ENCODE measurements at places on chromosomes 1 and 21. TPM values are rescaled to one million over a fixed set of nuclear protein-coding genes. Genes with fewer than 3 reads are reported as not detected.

KCNJ6 gene
- not detected for total RNA-seq

TSNAX gene
- total RNA-seq = 78.1 TPM

CLDN19 gene
- total RNA-seq = not detected

GRCh38 chr21:36727866-36728265, 29.0 kb downstream of the SIM2 start:
- H3K27ac ChIP-seq = no peak overlapping the region
- DNase-seq = no peak
- H3K4me1 ChIP-seq = no peaks in the 10 kb centered on the region
- H3K27me3 ChIP-seq = peaks cover 4% of the 10 kb centered on the region
- H3K4me3 ChIP-seq = no peak overlapping the region

DNA sequence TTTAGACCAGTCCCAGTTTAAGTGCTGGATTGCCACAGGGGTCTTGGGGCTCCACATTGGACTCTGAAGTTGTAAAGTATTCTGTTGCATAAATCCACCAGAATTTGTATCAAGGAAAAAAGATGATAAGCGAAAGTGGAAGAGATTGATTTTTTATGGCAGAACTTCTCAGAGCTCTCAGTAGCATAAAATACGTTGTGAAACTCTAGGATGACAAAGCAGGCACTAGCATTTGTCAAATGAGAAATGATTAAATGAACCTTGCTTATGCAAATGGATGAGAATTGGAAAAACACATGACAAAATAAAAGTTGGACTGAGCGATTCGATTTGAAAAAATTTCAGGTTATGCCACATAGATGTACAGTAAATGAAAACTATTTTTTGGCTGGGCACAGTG, 253.8 kb upstream of the RAB4A start:
- no peak overlapping the region for H3K4me3 ChIP-seq
- H3K4me1 ChIP-seq = peaks cover 13% of the 10 kb centered on the region
- DNase-seq = no peak
- H3K27me3 ChIP-seq = no peaks in the 10 kb centered on the region
- H3K36me3 ChIP-seq = no peaks in the 10 kb centered on the region

DNA sequence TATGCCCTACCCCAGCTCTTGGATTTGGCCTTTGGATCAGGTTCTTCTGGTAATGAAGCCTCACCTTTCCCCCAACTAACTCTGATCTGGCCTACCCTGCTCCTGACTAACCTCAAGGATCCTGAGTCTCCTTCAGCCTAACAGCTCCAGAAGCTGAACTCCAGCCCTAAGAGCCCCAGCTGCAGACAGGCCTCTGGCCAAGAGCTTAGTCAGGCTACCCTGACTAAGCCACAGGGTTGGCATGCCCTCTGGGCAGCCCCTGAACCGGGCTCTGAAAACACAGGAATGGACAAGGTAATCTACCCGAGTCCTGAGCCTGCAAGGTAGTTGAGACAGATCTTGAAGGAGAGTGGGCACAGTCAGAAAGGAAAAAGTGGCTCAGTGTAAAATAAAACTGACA, 29.4 kb downstream of the COA7 start:
- H3K4me1 ChIP-seq = peaks cover 61% of the 10 kb centered on the region
- no peaks in the 10 kb centered on the region for H3K27me3 ChIP-seq
- no peaks in the 10 kb centered on the region for H3K36me3 ChIP-seq
- H3K27ac ChIP-seq = peak overlapping the region; percentile 54

DNA sequence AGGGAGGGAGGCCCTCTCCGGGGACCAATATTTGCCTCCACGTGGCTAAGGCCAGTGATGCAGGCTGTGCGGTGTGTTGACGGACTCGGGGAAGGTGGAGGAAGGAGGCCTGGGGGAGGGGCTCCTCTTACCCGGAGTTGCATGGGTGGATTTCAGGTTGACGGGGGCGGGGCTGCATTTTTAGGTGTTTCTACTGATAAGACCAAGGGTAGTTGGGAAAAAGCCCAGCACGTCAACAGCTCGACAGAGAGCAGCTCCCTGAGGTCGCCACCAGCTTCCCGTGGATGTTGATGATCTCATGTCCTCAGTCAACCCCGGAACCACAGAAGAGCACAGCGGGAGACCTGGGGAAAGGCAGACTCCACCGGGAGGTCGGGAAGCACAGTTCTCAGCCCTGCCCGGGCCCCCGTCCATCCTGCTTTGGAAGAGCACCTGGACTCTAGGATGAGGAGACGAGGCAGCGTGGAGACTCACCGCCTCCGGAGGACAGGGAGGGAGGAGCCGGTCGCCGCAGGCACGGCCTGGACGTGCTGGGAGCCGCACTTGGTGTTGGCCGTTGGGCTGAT, 32.9 kb upstream of the COL6A1 start:
- no peaks in the 10 kb centered on the region for H3K4me1 ChIP-seq
- H3K27ac ChIP-seq = no peak overlapping the region
- H3K4me3 ChIP-seq = no peak overlapping the region
- H3K27me3 ChIP-seq = peaks cover 28% of the 10 kb centered on the region
- no peaks in the 10 kb centered on the region for H3K36me3 ChIP-seq

GNL2 gene
- total RNA-seq = 46.1 TPM

- H3K4me1 ChIP-seq = no peaks in the 10 kb centered on the region
- DNase-seq = no peak
- no peak overlapping the region for H3K27ac ChIP-seq
Observed at GRCh38 chr1:210685295-210685650, 356.6 kb downstream of the HHAT start.

EDN2 gene
- total RNA-seq = not detected

DNA sequence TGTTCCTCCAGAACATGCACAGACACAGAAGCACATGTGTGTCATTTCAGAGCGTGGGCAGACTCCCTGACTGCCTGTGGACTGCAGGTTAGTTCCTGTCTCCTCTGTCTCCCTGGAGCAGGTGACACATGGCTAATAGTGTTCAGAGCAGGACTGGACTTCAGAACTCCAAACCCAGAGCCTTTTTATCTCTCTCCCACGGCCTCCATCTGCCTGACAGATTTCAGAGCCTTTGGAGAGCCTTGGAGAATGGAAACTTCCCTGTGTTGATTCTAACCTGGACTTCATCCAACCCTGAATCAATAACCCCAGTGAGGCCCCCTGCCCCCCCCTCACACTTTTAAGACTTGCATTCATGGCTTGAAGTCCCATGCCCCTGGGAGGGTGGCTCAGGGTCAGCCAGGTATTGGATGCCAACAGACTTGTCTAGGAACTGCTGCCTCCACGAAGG, 44.4 kb downstream of the C1orf198 start:
- no peaks in the 10 kb centered on the region for H3K27me3 ChIP-seq
- no peak for DNase-seq
- H3K27ac ChIP-seq = peak overlapping the region; percentile 93
- H3K4me3 ChIP-seq = no peak overlapping the region
- H3K4me1 ChIP-seq = peaks cover 60% of the 10 kb centered on the region
- no peaks in the 10 kb centered on the region for H3K36me3 ChIP-seq

LCE3D gene
- not detected for total RNA-seq

DNA sequence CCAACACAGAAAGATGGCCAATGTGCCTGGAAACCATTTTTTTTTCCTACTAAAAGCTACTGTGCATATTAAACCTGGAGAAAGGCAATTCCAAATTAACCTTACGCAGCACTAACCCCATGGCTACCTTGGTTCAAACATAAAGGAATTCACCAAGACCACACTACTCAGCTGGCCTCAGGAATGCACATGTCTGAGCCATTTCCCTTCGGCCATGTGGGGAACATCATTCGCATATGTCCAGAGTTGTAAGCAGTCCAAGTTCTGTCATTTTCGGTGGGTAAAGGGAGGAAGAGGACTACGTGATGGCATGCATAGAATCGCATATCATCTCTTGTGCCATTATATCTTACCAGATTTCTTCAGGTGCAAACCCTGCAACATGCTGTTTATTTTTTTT, 175.4 kb downstream of the NTMT2 start:
- no peak for DNase-seq
- no peak overlapping the region for H3K4me3 ChIP-seq
- no peaks in the 10 kb centered on the region for H3K4me1 ChIP-seq
- no peaks in the 10 kb centered on the region for H3K27me3 ChIP-seq

SIK1 gene
- 0.36 TPM for total RNA-seq

GRCh38 chr1:67766141-67766978, 66.9 kb downstream of the GNG12 start:
- DNase-seq = no peak
- H3K4me1 ChIP-seq = no peaks in the 10 kb centered on the region
- no peaks in the 10 kb centered on the region for H3K36me3 ChIP-seq
- H3K27ac ChIP-seq = no peak overlapping the region
- H3K4me3 ChIP-seq = no peak overlapping the region

DESI2 gene
- 25.8 TPM for total RNA-seq

GRCh38 chr1:76724816-76725215, 142.5 kb upstream of the ST6GALNAC5 start:
- H3K4me3 ChIP-seq = no peak overlapping the region
- no peaks in the 10 kb centered on the region for H3K4me1 ChIP-seq
- no peak overlapping the region for H3K27ac ChIP-seq
- H3K36me3 ChIP-seq = no peaks in the 10 kb centered on the region

TFAP2E gene
- not detected for total RNA-seq

WNT3A gene
- not detected for total RNA-seq

LORICRIN gene
- not detected for total RNA-seq

DNA sequence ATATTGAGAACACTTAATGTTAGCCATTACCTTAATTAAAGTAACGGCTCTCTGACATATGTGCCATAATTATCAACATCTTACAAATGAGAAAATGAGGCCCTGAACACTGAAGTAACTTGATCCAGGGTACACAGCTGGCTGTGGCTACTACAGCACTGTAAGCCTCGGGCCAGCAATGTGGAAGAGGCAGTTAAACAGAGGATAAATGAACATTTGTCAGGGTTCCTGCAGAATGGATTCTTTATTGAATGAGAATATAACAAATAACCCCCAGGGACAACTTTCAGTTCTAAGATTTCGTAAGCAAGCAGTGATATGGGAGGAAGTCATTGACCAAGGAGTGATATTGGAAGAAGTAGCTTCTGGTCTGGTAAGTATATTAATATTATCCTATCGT, 70.5 kb upstream of the SCYL3 start:
- no peaks in the 10 kb centered on the region for H3K27me3 ChIP-seq
- H3K4me1 ChIP-seq = no peaks in the 10 kb centered on the region
- no peak for DNase-seq
- no peaks in the 10 kb centered on the region for H3K36me3 ChIP-seq
- H3K4me3 ChIP-seq = no peak overlapping the region
- no peak overlapping the region for H3K27ac ChIP-seq

PTPN7 gene
- 0.76 TPM for total RNA-seq

- no peaks in the 10 kb centered on the region for H3K4me1 ChIP-seq
- no peak overlapping the region for H3K27ac ChIP-seq
- no peak overlapping the region for H3K4me3 ChIP-seq
- H3K36me3 ChIP-seq = no peaks in the 10 kb centered on the region
- DNase-seq = peak; percentile 8
Observed at GRCh38 chr1:91124989-91125417, 103.2 kb upstream of the ZNF644 start.

C1orf94 gene
- total RNA-seq = not detected

TAF12 gene
- total RNA-seq = 81.6 TPM

GRCh38 chr1:230243146-230243545, 176.1 kb downstream of the GALNT2 start:
- DNase-seq = no peak
- no peaks in the 10 kb centered on the region for H3K36me3 ChIP-seq
- no peak overlapping the region for H3K4me3 ChIP-seq
- H3K27ac ChIP-seq = no peak overlapping the region
- no peaks in the 10 kb centered on the region for H3K27me3 ChIP-seq

SPATA17 gene
- total RNA-seq = 0.07 TPM

- no peak overlapping the region for H3K4me3 ChIP-seq
- DNase-seq = no peak
- H3K27me3 ChIP-seq = peaks cover 5% of the 10 kb centered on the region
- no peaks in the 10 kb centered on the region for H3K4me1 ChIP-seq
Observed at GRCh38 chr21:45449658-45450422, 44.9 kb downstream of the COL18A1 start.

DNA sequence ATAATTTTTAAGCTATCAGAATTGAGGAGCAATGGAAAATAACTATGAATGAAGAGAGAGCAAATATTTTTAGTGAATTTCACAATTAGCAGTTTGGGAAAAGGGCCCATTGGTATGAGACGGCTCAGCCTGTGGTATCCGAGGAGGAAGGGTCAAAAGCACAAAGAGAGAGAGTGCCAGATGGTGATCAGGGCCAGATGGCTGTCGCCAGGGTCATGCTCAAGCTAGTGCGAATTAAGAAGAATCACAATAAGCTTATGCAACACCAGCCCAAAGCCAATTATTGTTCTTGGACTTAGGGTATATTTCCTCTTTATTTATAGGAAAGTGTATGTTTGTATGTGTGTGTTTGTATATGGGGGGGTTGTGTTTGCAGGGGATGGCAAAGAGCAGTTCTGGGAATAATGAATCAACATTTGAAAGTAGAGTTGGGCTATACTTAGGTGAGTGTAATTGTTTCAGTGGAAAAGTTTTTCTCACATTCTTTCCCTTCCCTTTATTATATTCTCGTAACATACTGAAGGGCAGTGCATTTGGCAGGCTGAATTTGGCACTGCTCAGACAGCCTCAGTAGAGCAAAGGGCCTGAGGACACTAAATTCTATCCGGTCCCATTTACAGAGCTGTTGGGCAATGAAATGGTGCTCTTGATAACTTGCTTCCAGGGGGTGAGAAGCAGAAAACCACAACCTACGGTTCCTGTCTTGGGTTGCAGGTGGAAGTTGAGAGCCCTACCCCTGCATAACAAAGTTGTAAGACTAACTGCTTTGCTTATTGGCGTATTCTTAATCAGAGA, 19.5 kb upstream of the DDR2 start:
- H3K4me1 ChIP-seq = peaks cover 15% of the 10 kb centered on the region
- H3K36me3 ChIP-seq = no peaks in the 10 kb centered on the region
- no peaks in the 10 kb centered on the region for H3K27me3 ChIP-seq
- DNase-seq = no peak

NR1I3 gene
- not detected for total RNA-seq

BECN2 gene
- total RNA-seq = 0.20 TPM

- H3K4me3 ChIP-seq = no peak overlapping the region
- H3K27me3 ChIP-seq = no peaks in the 10 kb centered on the region
- DNase-seq = no peak
Observed at GRCh38 chr1:214331827-214332423, 51.0 kb downstream of the SMYD2 start.

FAM72B gene
- not detected for total RNA-seq

DNA sequence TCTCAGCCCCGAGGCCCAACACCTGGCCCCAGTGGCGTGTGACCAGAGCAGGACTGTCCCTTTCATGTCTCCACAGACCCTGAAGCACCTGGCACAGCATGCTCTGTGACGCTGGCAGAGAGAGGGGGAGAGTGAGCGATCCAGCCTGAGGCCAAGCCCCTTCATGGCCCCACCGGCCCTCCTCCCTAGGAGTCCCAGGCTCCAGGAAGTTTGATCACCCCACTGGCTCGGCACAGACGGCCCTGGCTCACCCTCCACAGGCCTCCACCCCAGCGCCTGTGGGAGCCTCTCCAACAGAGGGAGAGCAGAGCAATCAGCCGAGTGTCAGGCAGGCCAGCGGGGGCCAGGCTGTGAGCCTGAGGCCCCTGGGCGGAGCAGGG, 11.0 kb downstream of the SH3BGRL3 start:
- H3K4me3 ChIP-seq = no peak overlapping the region
- no peaks in the 10 kb centered on the region for H3K36me3 ChIP-seq
- H3K27me3 ChIP-seq = no peaks in the 10 kb centered on the region
- H3K4me1 ChIP-seq = peaks cover 28% of the 10 kb centered on the region
- peak overlapping the region; percentile 61 for H3K27ac ChIP-seq
- peak; percentile 33 for DNase-seq
